ENCODE measurements at places on chromosomes 2 and 18.

- no peak for DNase-seq
These were observed 242.1 kb upstream of the RGPD4 start for GRCh38 chr2:107584577-107584976.

DNA sequence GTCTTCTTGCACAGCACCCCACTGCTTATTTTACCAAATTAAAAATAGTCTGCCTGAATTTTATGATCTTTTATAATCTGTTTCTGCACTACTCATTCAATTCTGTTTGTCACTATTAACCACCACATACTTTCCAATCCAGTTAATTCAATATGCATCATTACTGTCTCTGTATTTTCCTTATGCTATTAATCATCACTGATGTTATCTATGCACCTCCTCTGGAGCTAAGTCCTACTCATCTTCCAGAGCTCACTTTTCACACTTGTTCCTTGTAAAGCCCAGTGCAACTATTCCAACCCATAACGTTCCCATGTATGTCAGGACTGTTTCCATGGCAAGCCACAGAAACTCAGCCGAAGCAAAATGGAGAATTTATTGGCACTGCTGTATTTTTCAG is 713.6 kb downstream of the PLCL1 start:
- no peak for DNase-seq

DNA sequence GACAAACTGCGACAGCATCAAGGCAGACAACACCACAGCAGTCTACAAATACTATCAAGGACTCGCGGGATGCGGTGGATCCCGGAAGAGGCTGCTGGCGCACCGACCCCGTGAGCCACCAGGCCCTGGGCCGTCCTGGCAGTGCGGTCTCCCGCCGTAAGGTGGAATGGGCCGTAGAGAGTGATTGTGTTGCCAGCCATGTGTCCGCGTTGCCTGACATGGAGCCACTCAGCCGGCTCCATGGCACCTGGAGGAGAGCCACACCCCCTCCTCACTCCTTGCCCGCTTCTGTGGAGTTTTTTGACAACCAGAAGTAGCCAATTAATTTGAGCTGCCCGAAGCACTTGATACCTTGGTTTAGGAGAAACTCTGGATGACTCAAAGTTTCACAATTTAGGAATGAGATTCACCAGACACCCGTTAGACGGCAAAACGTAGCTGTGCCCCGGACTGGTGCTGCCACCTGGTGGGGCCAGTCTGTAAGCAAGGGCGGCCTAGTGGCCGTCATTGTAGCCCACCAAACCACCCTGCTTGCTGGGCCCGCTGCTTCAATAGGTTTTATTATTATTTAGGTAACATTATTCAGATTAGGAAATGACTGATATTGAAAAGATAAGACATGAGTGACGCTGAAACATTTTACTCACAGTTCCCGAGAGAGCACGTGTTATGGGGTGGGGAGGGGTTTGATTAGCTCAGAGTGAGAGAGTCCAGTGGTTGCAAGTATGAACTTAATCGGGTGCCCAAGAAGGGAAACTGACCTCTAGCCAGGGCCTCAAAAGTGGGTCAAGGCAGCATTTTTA is 10.2 kb upstream of the IMP4 start:
- peak; percentile 57 for DNase-seq

GRCh38 chr2:223300326-223300725 is 248.3 kb downstream of the KCNE4 start:
- no peak for DNase-seq

GRCh38 chr18:23341383-23341782 is 111.7 kb upstream of the RIOK3 start:
- no peak for DNase-seq

DNA sequence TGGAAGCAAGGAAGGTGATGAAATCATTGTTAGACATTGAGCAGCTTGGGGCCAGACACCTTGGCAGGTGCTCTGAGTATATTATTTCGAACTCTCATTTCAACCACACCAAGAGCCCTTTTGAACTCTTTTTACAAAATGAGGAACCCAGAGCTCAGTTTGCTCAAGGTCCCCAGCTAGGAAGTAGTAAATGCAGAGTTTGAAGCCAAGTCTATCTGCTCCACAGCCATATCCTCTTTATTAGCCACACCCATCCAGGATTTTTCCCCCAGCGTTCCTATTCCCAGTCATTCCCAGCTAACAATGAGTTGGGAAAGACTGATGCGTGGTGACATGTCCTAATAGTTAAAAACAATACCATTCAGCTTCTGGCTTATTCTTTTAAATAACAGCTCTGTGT is 40.2 kb downstream of the SEMA4F start:
- DNase-seq: no peak

DNA sequence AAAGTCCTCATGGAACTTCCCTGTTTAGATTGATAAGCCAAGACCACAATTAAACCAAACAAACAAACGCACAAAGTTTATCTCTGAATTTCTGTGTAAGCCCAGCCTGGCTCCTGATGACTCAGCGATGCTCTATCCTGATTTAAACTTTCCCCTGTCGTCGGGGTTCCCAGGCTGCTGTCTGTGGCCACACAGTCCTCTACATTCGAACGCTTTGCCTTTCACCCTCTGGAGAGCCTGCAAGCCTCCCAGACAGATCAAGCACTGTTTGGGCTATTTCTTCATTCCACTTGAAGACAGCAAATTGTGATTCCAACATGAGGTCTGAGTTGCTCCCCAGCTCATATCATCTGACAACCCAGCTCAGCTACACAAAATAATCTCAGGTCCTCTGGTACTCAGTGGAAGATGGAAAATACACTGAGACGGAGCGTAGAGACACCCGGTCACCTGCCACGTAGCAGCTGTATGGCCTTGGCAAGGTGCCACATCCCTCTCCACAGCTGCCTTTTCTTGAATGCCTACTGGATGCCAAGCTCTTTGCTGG is 51.2 kb downstream of the CYRIA start:
- DNase-seq: peak; percentile 77

DNA sequence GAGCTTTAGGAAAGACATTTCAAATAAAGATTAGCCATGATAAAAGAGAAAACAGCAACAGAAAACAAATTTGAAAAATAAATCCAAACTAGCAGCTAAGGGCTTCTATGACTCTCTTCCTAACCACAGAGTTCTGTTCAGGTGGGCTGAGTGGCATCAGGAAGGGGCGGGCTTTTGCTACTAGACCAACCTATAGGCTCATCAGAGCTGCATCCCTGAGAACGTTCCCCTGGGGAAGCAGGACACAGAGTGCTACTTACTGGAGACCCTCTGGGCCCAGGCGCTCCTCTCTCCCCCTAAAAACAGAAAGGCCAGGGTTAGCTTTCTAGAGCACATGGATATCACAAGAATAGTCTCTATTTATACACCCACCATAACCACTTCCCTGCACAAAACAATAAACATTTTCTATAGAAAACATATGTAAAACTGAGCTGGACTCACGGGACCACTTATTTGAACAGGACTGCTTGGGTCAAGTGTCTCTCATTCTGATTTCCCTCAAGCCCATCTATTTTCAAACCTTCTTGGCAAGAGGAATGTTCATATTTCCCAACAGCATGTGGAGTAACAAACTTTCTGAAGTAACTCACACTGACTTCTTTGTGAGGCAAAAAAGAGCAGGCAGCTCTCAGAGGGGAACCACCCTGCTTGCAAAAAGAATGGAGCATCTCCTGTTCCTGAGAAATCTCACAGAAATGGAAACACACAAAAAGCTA is 78.9 kb upstream of the LMAN1 start:
- no peak for DNase-seq

GRCh38 chr2:162317058-162317742 is 1.3 kb downstream of the IFIH1 start:
- DNase-seq: no peak

DNA sequence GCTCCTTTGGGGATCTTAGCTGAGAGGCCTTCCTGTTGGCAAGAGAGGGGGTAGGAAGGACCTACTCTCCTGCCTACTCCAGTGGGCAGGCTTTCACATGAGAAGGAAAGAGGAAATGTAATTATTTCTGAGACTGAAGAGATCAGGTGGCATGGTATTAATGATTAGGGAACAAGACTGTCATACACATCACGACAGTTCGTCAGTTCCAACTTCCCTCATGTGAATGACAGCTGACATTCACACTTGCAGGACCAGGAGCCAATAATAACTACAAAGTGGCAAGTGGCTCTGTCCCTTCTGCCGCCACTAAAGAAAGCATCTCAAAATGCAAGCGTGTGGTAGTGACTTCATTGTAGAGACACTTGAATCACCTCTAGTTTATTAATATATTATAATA is 90.0 kb downstream of the ZCCHC2 start:
- DNase-seq: no peak

DNA sequence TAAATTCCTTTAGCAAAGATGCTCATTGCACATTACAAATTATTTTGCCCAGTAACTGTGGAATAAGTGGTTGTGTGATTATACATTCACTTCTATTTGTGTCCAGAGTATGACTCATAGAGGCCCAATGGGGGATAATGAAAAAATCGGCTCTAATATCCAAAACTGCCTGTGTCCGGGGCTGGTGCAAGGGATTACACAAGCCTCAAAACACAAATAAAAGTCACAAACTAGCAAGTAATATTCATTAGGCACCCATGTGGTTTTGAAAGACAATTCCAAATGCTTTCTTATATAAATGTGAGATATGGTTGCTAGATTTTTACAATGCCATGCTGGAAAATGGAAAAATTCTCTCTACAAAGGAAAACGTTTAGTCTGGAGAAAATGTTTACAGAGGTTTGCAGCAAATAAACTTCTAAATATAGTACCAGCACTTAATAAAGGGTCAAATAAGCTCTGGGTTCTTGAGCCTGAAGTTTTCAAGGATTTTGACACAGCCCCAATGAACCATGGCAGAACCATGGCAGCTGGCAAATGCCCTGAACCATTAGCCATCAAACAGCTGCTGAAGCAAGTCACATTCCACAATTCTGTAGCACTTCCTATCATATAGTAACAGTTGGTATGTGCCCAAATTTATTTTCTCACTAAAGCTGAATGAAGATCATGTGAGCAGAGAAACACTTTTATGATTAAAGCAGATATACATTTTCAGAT is 40.5 kb downstream of the IRS1 start:
- no peak for DNase-seq

DNA sequence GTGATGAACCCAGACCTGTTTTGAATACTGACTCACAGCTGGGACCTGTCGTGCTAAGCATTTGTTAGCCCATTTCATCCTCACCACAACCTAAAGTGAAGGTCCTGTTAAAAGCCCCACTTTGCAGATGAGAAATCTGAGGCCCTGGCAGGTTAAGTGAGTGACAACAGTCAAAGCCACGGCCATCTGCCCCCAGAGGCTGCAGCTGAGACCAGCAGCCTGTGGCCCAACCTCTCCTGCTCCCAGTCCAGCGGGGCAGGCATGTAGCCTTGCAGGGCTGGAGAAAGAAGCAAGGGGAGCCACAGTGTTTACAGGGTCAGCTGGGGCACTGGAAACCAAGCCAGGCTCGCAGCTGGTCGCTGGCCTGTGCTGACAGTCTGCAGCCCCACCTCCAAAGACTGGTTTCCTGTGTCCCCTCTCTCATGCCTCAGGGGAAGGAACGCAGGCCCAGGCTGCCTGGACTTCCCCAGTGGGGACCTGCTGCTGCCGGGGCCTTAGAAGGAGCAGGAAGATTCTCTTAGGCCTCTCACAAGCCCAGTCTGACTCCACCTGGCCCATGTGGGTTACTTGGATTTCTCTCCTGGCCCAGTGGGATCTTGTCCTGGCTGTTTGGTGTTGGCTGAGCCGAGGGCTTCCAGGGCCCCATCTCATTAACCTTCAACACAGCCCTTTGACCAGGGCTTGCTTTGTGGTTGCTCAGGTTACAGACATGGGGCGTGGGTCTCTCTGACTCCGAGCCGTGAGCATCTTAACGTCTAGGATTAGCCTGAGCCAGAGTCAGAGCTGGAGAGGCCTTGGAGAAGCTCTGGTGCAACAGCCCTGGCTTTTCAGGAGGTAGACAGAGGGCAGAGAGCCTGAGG is 1.7 kb downstream of the INPP5D start:
- no peak for DNase-seq

- no peak for DNase-seq
These were observed 658.0 kb upstream of the CDH2 start for GRCh38 chr18:28834889-28835288.

GRCh38 chr18:12035481-12035880 is 54.2 kb downstream of the IMPA2 start:
- no peak for DNase-seq

DNA sequence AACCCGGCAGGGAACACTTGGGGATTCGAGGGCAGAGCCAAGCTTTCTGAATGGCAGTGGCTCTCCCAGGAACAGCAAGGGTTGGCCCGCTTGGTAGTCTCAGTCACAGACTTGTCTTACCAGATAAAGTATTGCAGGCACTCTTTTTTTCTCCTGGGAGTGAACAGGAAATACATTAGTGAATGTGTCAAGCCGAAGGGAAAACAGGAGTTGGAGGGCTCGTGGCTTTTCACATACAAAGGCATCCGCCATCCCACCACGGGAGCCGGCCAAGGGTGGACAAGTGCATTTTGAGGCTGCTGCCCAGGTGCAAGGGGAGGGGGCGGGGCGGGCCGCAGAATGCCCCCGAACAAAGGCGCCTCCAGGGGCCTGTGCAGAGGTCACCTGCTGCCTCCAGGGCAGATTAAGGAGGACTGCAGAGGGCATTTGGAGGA is 163.3 kb upstream of the SIX3 start:
- DNase-seq: no peak

DNA sequence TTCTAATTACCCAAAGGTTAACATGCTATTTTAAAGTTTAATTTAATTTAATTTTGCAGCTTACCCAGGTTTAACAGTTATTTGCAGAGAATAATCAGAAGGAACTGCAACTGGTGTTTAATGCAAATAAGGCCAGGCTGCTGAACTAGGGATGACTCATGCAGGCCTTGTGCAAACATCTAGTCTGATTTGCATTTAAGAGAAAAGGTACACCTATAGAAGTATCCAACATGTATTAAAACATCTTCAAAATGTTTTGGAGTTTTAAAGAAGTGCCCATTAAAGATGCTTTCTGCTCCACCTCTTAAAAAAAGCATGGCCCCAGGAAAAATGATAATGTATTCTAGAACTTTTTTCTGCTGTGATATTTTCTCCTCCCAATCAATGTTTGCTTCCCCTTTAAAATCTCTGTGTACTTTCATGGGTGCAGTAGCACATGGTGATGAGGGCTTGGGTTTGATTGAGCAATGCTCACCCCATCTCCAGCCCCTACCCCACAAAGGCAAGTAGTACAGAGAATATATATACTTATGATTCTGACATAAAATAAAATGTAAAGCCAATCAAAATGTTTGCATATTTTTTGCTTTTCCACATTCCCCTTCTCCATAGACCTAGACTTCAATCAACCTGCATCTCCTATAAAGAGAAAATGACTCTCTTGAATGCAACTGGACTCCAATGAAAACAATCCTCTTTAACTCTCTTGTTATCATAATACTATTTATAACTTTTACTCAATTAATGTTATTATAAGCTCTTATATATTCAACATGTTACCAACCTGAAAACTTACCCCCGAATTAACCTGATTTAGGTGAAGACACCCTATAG is 54.1 kb downstream of the ATP8B1 start:
- DNase-seq: no peak
